ENCODE measurements at places on chromosomes 2 and 18. TPM values are rescaled to one million over a fixed set of nuclear protein-coding genes. Genes with fewer than 3 reads are reported as not detected.

IL1RL2 gene
- 2.1 TPM for total RNA-seq

PDE11A gene
- not detected for total RNA-seq

ZNF521 gene
- not detected for total RNA-seq

SLC19A3 gene
- total RNA-seq = 0.08 TPM

INHA gene
- total RNA-seq = not detected

Measured in hair follicular keratinocyte (primary cell).